ENCODE measurements at places on chromosomes 11 and 22.

DNA sequence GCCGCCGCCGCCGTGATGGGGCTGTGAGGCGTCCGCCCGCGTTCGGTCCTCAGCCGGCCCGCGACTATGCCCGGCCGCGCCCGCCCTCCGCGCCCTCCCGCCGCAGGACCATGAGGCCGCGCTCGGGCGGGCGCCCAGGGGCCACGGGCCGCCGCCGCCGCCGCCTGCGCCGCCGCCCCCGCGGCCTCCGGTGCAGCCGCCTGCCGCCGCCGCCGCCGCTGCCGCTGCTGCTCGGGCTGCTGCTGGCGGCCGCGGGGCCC lies 215 bp downstream of the ZNRF3 start:
- no peak for DNase-seq

GRCh38 chr11:76795290-76795935 lies 12.3 kb downstream of the TSKU start:
- DNase-seq: no peak

- no peak for DNase-seq
These were observed 434 bp downstream of the BANF1 start for GRCh38 chr11:66002648-66003225.

- peak; percentile 66 for DNase-seq
These were observed 13.5 kb downstream of the SCN3B start for GRCh38 chr11:123640677-123641494.

DNA sequence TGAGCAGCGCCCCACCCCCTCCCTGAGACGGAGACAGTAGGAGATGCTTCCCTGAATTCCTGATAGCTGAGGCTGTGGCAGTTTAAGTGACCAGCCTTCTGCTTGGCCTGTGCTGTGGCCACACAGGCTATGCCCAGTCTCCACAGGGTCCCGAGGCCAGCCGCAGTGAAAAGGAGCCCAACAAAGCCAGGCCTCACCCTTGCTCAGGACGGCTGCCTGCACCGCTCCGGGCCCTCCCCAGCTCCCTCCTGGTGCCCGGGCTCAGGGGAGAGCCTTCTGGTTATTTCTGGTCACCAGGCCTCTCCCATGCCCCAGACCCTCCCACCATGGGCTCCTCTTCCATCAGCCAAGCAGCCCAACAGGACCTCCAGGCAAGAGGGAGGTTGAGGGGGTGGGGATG lies 28.8 kb downstream of the LRRC10B start:
- DNase-seq: no peak

GRCh38 chr11:76768088-76768908 lies 14.9 kb upstream of the TSKU start:
- DNase-seq: no peak

DNA sequence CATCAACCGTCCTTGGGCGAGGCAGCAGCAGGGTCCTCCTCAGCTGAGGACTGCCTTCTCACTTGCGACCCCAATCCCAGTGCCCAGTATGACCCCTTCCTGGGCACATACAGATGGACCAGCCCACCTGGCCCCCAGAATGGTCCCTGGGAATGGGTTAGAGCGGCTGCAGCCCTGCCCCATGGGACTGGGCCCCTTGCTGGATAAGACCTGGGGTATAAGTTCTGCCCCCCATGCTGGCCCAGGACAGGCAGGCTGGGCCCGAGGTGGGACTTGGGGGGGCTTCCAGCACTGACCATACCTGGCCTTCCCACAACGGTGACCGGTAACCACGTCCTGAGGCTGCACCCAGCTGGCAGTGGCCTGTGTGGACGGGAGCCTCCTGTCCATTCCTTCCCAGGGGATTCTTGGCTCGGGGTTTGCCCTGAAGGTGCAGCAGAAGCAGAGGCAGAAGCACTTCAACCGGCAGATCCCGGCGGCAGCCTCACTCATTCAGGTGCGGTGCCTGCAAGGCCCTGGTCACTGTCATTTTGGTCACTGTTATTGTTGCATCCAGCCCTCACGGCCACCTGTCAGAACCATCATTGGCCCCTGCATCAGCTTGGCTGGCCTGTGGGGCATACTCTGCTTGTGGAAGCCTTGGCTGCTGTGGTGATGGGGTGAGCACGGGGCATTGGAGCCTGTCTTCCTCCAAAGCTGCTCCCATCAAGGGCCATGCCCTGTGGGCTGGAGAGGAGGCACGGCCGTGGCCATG lies 114.8 kb downstream of the KCNQ1OT1 start:
- DNase-seq: no peak

DNA sequence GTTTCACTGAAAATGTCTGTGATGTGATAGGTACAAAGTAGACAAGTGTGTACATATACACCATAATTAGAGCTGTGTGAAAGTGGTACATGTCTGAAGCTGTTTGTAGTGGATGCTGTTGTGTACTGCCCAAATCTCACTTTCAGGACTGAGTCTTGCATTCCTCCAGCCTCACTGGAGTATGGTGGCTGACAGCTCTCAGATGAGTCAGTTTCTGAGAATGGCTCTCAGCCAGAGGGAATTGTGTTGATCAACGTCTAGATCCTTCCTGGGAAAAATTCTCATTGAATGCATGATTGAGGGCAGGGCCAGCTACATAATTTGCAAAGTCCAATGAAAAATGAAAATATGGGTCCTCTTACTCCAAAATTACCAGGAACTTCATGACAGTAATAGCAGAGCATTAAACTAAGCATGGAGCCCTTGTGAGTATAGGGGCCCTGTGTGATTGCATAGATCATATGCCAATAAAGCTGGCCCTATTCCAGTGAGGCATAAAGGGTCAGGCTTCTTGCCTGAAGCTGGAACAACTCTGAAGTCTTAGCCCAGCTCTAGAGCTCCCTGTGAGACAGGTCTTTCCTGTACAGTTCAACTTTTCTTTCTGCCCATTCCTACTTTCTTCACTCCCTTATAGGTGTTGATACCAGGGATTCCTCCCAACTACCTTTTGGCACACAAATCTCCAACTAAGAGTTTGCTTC lies 10.8 kb upstream of the CYP2R1 start:
- DNase-seq: no peak

DNA sequence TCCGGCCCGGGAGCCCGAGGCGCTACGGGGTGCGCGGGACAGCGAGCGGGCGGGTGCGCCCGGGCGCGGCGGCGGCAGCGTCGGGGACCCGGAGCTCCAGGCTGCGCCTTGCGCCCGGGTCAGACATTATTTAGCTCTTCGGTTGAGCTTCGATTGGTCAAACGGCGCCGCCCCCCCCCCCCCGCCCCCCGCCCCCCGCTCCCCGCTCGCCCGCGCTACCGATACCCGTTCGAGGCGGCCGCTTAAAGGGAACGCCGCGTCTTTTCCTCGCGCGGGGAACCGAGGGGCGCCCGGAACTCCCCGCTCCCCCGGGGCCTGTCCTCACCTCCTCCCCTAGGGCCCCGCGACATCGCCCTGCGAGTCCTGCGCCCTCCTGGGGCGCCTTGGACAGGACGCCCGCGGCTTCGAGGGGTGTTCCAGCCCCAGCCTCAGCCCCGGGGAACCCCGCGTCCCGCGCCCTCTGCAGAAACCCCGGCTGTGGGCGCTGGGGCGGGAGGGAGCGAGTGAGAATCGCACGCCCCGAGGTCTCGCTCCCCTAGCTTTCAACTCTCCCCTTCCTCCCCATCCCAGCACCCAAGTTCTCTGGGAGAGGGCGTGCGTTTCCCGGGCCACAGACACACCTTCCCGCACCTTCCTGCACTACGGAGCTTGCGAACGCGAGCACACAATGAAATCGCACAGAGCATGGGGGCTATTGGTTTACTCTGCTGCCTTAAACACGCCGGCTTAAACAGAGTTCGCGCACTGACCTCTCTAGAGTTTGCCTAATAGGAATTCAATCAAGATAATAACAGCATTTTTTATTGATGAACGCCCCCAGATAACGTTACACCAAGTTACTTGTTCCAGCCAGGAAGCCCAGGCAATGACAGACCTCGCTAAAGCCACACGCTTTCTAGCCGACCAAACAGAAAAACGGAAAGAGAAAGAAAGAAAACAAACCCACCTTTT lies at the start of gene BDNF:
Gene BDNF (minus strand): TSS at position 105 of the 951 bp plus-strand sequence. CDS start 41,891 bp downstream, outside the sequence.
- no peak for DNase-seq

GRCh38 chr11:105110688-105111030 lies 28.9 kb downstream of the CARD18 start:
- no peak for DNase-seq

DNA sequence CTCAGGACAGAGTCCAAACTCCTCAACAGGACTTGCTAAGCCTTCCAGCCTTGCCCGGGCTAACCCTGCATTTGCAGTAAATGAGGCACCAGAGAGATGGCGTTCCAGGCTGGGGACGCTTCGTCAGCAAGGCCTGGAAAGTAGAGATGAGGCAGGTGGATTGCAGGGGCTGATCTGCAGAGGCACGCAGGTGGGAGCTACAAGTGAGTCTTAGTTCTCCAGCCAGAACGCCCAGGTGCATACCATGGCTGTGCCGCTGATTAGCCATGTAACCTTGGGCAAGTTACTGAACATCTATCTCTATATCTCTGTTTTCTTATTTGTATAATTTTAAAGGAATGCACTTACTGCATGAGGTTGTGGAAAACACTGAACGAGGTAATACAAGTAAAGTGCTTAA lies 52.7 kb upstream of the BARX2 start:
- DNase-seq: peak; percentile 74

DNA sequence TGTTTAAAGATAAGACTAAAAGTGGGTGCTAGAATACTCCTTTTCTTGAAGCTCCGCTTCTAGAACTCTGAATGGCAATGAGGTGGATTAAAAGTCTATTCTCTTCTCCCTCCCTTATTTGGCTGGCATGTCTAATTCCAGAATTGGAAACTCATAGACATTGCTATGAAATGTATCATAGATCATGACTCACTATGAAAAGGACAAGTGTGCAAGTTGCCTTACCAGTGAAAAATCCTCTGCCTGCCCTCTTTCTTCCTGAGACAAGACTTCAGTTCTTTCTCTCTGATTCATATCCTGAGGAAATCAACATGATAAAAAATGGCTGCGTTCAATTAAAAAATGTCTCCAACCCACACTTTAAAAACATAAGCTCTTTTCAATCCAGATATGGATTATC lies 73.2 kb upstream of the BLID start:
- DNase-seq: no peak

- DNase-seq: no peak
These were observed 3.1 kb downstream of the CLMP start for GRCh38 chr11:123191939-123192338.

DNA sequence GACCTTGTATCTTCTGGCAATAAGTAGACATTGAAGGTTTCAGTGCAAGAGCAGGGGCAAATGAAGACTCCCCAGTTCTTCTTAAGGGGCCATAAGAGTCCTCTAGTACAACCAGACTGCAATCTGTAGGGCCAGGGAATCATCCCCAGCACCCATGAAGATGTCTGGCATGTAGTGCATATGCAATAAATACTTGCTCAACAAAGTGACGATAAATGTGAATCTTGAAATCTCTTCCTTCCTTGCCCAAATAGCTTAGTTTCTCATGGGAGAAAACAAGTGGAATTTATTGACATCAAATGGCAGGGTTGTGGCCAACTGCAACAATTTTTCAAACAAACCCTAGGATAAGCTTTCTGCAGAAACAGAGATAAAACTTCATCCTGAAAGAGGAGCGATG lies 107.6 kb downstream of the ABTB2 start:
- no peak for DNase-seq

DNA sequence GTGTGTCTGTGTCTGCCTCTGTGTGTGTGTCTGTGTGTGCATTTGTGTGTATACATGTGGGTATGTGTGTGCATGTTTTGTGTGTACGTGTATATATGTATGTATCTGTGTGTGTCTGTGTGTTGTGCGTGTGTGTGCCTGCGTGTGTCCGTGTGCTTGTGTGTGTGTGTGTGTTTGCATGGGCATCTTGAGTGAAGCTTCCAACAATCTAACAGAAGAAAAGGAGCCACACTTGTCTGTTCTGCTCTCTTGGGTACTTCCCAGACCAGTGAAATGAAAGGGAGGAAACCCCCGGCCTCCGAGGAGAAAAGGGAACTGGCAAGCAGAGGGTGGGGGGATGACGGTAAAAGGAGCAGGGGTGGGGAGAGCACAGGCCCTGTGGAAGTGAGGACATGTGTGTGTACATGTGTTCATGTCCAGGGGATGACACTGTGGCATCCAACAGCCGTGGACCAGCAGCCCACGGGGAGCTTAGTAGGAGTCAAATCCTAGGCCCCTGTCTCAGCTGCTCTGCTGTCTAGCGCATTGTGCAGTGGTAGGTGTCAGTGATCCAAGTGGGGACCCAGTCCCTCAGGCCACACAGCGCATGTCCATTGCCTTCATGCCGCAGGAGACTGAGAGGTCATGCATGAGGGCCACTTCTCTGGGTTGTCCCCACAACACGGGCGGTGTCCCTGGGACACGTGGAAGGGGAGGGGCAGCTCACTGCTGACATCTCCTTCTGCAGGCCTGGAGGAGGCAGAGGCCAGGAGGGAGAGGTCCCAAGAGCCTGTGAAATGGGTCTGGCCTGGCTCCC lies 8.1 kb downstream of the CSF2RB start:
- peak; percentile 7 for DNase-seq

- no peak for DNase-seq
These were observed 24.8 kb upstream of the MTCH2 start for GRCh38 chr11:47667135-47667534.

DNA sequence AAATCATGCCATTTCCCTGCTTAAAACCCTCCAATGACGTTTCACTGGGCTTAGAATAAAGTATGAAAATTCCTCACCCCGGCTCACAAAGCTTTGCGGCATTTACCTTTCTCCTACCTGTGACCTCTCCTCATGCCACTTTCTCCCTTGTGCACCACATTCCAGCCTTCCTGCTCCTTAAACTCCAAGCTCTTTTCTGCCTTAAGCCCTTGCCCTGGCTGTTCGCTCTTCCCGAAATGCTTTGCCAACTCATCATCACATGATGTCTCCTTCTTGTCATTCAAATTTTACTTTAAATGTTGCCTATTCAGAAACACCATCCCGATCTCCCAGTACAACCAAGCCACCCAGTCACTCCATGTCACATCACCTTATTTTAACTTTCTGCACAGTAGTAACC lies 2.0 kb downstream of the PLEKHA7 start:
- no peak for DNase-seq

GRCh38 chr11:26719289-26719973 lies 2.4 kb downstream of the SLC5A12 start:
- DNase-seq: no peak

GRCh38 chr22:44670220-44670988 lies 31.6 kb upstream of the PRR5 start:
- DNase-seq: no peak

GRCh38 chr22:32708830-32709229 lies 92.7 kb upstream of the TIMP3 start:
- no peak for DNase-seq

DNA sequence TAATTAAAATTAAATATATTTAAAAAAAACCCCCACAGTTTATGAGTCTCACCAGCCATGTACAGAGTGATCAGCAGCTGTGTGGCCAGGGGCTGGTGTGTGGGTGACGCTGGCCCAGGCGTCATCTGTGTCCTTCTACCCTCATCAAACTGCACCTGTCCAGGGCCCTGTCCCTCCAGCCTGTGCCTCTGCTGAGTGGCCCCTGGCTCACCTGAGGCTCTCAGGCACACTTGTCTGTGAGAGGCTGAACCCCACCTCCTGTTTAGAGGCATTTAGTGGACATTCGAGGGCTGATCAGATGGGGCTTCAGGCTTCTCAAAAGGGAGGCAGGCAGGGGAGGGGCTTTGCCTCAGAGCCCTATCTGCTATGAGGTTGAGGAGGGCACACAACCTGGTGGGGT lies 29.9 kb upstream of the SMIM38 start:
- no peak for DNase-seq
